ENCODE measurements at places on chromosomes 3 and 15.

DNA sequence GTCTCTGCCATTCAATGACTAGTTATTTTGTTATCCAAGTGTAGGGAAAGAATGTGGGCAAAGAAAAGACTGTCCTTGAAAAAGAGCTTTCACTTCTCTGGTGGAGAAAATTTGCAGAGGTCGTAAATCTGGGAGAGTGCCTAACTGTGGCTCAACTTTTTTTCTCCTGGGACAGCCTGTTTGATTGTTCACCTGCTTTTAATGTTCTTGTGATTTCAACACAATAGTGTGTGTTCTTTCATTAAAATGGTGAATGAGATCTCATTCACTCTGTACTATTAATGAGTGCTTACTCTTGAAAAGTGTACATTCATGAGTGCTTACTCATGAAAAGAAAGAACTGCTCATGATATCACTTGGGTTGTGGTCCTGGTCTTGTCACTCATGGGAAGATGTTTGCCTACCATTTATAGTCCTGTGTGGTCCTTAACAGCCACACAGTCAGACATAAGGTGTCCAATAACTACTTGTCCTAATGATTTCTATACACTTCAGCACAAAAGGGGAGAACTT lies 567.3 kb downstream of the GRM7 start:
- no peak for DNase-seq

DNA sequence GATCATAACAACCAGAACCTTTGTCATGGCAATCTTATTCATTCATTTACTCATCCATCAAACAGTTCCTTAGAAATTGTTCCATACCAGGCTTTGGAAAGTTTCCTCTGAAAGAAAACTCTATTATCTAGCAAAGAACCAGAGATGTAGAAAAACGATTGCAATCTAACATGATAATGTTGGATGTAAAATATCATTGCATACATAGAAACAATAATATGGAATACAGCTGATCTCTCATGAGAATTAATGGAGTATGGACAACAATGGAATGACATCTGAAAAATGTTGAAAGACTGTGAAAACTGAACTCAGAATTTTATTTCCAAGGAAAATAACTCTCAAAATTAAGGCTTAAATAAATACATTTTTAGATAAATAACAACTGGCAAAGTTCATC lies 665.4 kb downstream of the NLGN1 start:
- no peak for DNase-seq

DNA sequence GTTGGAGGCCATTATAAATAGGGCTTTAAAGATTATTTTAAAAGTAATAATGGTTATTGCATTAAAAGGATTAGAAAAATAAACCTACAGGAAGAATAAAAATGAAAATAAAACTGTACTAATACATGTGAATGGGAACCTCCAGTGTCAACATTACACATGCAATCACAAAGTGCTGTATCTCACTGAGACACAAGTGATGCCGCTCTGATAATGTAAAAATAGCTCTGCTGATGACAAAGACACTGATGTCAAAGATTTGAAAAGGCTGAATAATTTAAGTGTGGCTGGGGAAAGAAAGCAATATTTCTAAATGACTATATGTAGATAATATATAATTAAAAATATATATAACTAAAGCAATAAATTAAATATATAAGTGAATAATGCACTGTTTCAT lies 129.1 kb upstream of the RAP2B start:
- no peak for DNase-seq

- no peak for DNase-seq
These were observed 1.9 kb downstream of the ZNF80 start for GRCh38 chr3:114235431-114235830.

DNA sequence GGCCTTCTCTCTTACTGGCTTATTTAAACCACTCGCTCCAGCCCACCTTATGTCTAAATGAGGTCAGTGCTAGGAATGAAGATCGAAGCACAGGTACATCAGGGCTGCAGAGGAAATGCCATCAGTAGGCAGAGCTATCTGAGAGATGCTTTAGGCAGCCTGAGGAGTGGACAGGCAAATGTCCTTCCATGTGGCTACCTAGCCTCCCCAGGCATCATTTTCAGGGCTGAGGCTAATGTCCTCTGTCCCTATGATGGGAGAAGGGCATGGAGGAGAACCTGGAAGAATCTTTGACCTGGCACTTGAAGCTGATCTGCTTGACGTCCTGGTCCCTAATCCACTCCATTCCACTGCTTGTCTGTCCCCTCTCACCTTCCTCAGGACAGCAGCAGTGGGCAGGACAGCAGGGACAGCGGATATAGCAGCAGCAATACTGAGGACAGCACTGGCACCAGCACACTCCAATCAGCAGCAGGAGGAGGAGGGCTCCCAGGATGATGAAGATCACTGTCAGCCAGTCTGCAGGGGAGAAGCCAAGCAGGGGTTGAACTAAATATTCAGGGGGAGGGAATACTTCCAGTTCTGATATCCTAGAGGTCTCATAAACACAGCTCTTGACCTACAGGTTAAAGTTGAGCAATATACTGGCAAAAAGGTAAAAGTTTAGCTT lies 21.0 kb downstream of the ILDR1 start:
- no peak for DNase-seq

- DNase-seq: no peak
These were observed 145.0 kb downstream of the NEK10 start for GRCh38 chr3:27224197-27224596.

DNA sequence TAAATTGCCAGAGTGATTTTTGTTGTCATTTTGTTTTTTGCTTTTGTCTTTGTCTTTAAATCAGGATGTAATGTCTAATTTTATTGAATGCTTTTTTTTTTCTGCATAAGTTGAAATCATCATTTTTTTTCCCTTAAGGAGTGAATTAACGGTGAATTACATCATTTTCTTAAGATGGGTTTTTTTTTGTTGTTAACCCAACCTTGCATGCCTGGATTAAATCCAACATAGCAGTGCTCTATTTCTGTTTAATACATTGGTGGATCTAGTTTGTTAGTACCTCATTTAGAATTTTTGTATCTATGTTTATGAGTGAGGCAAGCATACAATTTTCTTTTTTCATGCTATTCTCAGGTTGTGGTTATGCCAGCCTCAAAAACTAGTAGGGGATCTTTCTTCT lies 186.4 kb upstream of the TMC3 start:
- no peak for DNase-seq

- no peak for DNase-seq
These were observed 148.0 kb upstream of the MBNL1 start for GRCh38 chr3:152120601-152121269.

DNA sequence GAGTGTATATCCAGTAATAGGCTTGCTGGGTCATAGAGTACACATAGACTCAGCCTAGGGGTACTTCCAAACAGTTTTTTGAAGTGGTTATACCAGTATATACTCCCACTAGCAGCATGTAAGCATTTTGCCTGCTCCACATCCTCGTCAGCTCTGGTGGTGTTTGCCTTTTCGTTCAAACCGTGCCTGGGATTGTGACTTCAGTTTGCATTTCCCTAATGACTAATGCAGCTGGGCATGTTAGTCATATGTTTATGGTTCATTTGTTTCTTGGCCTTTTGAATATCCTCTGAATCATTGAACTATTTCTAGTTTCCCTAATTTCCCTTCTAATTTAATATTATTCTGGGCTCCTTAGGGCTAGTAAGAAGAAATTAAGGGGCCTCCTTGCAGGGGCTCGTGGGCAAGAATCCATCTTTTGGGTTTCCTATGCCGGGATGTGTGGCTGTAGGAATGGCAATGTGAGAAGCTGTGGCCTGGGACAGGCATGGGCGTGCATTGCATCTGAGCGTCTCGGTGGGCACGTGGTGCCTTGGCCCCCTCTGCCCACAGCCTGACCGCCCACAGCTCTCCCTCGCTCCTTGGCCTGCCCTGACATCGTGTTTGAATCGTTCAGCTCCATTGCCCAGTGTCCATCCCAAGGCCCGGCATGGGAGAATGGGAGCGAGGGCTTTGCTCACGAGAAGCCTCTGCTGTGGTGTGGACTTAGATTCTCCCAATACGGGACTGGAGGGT lies 26.4 kb downstream of the FAH start:
- no peak for DNase-seq

DNA sequence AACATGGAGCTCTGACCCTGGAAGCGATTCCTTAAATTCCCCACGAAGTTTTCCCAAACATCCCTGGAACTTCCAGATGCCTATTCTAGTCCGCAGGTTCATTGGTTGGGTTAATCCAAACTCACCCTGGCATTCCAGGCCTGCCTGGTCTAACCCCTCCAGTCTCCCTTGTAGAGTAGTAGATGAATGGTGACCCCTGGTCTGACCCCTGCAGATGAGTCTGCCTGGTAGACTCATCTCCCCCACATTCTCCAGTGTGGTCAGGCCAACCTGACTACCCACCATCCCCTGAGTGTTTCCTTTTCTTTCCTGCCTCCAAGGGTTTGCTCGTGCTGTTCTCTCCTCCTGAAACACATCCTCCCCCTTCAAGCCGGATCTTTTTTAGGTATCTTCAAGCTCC lies 10.8 kb upstream of the HRH1 start:
- no peak for DNase-seq

DNA sequence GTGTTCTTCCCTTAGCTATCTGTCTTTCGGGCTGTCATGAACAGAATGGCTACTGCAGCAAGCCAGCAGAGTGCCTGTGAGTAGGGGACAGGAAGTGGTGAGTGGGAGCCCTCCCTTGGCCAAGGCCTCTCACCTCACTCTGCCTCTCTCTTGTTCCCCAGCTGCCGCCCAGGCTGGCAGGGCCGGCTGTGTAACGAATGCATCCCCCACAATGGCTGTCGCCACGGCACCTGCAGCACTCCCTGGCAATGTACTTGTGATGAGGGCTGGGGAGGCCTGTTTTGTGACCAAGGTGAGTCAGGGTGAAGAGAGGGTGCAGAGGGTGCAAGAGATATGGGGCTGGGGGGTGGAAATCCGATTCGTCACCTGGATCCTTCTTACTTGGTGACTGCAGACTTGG lies 3.0 kb downstream of the DLL4 start:
- DNase-seq: no peak

DNA sequence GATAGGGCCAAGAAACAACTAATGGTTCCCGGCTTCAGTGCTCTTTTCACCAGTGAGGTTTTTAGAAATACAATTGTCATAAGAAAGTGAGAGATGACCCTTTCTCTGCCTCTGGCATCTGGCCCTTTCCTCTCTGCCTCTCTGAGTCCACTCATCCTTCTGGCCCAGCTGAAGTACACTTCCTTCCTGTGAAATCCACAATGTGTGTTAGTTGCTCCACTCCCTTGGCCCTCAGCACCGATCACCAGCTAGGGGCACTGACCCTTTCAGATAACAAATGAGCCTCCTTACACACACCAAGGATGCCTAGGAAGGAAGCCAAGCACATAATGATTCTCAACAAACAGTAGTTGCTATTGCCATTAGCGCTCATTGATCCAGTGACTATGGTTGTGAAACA lies 2.9 kb upstream of the CAV3 start:
- DNase-seq: no peak

- no peak for DNase-seq
These were observed 492.4 kb upstream of the FRG2C start for GRCh38 chr3:75171630-75172230.

GRCh38 chr3:64215103-64215502 lies 10.2 kb downstream of the PRICKLE2 start:
- DNase-seq: no peak

GRCh38 chr15:85024509-85025336 lies 43.1 kb downstream of the PDE8A start:
- DNase-seq: no peak

GRCh38 chr3:128424508-128425069 lies 42.1 kb downstream of the DNAJB8 start:
- no peak for DNase-seq

DNA sequence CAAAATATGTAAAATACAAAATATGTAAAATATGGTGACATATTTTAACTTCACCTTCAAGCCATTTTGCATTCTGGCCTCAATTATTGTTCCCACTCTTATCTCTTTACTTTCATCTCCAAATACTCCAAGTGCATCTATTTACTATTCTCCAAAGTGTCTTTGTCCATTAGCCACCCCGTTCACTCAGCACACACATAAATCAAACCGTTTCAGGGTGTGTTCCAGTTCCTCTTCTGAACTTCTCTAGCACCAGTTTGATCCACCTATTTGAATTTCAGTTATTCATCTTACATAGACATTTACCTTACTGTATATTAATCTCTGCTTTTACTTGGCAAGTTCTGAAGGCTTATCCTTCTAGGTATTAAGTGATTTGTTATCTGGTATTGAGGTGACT lies 45.1 kb downstream of the SGO1 start:
- no peak for DNase-seq

DNA sequence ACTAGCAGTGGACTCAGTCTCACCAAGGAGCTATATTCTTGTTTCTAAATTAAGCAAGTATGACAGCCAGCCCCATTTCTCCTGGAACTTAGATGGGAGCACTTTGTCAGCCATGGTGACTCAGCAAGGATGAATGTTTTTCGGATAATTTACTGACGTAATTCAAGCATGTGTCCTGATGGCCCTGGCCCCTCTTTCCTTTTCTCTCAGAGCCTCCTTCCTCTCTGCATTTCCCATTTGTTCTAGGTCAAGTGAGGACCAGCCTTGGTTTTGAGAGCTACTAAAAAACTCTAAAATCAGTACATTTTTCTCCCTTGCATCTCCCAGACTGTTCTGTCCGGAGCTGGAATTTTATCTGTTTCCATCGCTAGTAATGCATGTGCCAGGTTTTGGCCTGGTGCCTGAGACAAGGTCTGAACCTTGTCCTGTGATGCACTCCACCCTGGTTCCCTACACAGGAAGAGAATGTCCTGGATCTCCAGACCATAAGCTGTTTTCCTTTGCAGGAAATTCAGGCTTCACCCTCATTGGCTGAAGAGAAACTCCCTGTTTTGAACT lies 256.6 kb upstream of the ROPN1 start:
- no peak for DNase-seq

- no peak for DNase-seq
These were observed 19.1 kb upstream of the APEH start for GRCh38 chr3:49654955-49655556.

DNA sequence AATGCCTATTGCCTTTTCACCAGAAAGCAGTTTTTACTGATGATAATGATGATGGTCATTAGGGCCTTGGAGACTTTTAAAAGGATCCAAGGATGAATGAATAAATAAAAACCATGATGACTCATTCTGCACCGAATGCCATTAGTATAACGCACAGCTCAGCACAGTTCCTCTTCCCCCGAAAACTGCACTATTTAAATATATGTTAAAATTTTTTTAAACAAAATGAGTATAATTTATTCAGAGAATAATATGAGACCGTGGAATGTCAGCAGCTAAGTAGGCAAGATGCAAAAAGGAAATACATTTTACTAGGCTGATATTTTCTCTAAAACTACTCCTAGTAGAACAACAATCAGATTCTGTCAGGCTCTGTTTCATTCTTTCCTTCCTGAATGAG lies 83.4 kb upstream of the NANOGP8 start:
- DNase-seq: no peak

DNA sequence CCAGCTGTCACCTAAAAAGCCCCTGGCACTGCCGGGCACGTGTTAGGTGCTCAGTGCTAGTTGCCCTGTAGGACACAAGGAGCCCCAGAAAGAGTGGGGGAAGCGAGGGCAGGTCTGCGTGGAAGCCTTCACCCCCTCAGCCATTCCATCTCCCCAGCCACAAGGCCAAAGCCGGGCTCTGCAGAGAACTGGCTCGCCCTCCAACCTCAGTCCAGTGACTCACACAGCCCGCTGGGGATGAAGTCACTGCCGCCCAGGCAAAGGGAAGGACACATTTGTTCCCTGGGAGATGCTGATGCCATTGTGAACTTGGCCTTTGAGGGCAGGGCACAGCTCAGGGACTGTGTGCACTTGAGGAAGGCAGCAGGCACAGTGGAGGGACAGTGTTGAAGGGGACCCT lies 48.1 kb downstream of the IQSEC1 start:
- DNase-seq: no peak
